ENCODE measurements at places on chromosomes 12 and 14.
A peak's percentile ranks its signal among the peaks of the same experiment; 100 is the strongest.

GRCh38 chr12:44835641-44836379 is 40.3 kb downstream of the NELL2 start:
- DNase-seq = peak; percentile 79

GRCh38 chr12:47026291-47026690 is 53.1 kb upstream of the PCED1B start:
- DNase-seq = no peak

DNA sequence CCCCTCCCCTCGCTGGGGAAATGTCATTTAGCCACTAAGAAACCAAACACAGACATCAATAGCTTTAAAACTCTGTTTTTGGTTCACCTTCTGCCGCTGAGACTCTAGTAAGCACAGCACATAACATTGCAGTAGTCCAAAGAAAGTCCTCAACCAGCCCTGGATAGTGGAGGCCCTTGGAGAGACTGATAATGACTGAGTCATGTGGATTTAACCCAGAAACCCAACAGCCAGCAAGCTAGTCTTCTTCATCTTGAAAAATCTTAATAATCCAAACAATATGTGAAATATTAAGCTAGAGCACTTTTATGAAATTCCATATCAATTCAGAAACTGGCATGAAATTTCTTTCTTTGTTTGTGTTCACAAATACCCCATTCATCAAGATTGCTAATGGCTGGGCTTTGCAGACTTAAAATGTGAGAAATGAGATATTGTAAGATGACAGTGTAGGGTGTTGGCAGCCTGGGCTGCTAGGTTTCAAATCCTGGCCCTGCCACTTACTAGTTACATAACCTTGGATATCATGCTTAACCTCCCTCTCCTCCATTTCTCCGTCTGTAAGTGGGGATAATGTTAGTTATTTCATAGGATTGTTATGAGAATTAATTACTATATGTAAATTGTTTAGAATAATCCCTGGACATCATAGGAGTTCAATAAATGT is 40.1 kb downstream of the RERG start:
- DNase-seq = no peak

DNA sequence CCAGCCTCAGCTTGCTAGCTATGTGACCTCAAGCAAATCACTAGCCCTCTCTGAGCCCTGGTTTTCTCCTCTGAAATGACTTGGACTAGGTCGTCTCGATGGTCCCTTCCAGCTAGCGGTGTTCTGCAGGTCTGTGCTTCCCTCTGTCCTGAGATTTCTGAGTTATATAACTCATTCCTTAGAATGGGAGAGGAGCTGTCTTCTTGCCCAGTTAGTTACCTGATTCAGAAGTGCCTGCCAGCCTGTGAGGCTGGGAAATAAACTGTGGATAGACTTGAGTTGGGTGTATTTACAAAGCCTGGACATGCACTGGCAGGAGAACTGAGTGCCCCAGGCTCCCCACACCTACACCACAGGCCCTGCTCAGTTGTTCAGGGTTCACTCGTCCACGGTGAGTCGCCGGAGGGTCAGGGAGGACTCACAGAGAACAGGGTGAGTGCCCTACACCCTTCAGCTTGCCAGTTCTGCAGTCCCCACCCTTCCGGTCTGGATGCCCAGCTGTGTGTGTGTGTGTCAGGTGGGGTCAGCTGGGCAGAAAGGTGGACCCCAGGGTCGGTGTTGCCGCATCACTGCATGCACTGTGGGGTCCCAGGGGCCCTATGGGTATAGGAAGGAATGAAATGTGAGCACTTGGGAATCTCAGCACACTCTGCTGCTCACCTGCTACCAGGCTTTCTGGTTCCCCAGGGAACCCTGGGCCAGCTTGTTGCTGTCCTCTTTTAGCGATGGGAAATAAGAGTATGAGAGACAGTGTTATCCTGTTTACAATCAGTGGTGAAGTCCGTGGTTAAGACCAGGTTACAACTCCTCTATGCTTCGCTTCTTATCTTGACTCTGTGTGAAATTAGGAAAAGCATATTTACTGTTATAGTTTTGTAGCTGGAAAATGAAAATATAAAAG is 348.2 kb downstream of the DPF3 start:
- DNase-seq = no peak

DNA sequence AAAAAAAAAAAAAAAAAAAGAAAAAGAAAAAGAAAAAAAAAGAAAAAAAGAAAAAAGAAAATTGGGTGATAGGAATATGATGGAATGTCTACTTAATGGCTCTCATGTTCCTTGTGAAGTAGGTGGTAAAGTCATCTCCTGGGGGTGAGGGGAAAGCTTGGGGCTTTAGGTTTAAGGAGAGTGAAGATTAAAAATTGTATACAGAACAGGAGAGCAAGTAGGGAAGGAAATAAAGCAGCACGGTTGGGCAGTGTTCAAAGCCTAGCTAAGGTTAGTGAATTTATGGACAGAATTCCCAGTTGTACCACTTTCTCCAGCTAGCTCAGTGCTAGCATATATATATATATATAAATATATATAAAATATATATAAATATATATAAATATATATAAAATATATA is 40.0 kb upstream of the SLC2A13 start:
- DNase-seq = no peak

DNA sequence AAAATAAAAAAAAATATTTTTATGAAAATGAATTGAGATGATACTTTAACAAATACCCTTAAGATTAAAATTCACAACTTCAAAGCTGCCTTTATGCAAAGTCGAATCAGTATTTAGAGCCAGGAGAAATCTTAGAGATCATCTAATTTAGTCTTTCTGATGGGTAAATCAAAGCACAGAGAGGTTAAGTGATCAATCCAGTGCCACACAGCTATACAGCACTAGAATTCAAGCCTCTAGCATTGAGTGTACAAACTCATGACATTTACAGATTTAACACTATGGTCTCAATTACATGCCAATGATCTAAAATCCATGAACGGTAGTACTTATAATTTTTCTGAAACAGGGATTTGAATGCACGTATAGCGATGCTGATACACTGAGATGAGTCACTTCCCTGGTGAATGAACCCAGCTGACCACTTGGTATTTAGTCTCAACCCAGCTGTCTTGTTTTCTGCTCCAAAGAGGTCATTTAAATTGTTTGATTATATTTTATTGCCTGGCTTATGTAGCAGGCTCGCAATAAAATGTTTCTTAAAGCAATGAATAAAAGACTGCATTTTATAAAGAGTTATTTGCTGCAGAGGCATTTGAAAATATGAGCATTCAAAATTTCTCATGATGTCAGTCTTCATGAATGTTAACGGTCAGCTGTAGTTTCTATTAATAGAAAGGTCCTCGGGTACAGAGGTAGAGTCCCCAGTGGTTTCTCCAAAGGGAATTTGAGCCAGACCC is 152.4 kb upstream of the PRICKLE1 start:
- DNase-seq = no peak

DNA sequence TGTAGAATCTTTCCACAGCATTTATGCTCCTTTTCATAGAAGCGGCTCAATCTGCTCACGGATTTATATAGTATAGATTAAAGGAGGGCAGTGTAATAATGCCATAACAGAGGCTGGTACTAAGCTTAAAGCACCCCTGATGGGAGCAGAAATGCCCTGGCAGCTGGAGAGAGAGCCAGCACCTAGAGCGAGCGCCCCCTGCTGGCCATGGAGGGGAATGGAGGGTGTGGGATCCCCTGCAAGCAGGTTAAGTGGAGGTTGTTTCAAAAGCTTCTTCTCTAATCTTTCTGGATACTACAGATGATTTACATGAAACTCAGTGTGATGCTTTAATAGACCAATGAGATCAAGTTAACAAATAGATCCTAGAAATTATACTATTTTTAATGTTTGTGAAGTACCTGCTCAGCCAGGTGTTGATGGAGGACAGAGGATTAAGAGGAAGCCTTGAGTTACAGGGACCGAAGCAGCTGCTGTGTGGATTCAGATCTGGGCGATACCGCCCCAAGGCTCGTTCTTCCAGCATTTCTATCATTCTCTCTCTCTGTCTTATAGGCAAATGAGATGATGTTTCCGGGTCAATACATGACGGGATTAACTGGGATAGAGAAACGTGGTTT is 1519.3 kb upstream of the TMEM132C start:
- DNase-seq = peak; percentile 56

- DNase-seq = no peak
These were observed 161.9 kb upstream of the PLEKHG7 start for GRCh38 chr12:92540782-92541423.

GRCh38 chr12:108850854-108851573 is 6.4 kb downstream of the SSH1 start:
- DNase-seq = no peak

DNA sequence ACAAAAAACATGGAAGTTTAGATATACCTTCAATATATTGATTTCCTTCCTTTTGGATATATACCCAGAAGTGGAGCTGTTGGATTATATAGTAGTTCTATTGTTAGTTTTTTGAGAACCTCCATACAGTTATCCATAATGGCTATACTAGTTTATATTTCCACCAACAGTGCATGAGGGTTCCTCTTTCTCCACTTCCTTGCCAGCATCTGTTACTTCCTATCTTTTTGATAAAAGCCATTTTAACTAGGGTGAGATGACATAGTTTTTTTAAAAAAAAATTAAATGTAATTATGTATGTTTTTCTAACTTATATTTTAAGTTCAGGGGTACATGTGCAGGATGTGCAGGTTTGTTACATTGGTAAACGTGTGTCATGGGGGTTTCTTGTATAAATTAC is 10.0 kb upstream of the SLC38A4 start:
- no peak for DNase-seq

DNA sequence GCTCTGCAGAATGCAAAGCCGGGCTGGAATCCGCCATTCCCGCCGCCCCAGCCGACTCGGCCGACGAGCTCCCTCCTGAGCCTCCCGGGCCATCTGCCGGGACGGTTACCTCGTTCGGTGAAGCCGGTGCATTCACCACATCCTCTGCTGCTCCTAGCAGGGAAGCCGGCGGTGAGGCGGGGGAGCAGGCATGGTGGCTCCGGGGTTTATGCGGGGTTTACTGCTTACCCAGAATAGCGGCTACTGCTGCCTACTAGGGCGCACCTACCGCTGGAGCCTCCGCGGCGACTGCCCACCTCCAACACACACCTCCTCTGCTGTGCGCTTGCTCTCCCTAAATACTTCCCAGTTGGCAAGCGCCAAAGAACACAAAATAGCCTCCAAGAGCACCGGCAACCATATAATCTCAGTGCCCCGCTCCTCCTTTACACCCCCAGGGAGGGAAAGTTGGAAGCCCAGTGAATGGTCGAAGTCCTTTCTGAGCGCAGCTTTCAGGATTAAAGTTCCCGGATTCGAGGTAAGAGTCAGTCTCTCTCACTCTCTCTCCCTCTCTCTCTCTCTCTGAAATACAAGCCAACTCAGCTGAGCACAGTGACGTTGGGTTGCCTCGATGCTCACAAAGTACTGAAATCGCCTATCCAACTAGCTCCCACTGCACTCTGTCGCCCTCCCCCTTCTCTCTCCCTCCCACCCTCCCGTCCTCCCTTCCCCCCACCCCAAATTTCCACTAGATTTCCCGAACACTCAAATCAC is at the start of gene TBX5:
TBX5 (minus strand) TSS at position 626 of the 753 bp plus-strand sequence. CDS start 2,246 bp downstream, outside the sequence.
- DNase-seq = no peak

- no peak for DNase-seq
These were observed 5.6 kb downstream of the CHFR start for GRCh38 chr12:132881818-132882217.

- no peak for DNase-seq
These were observed 88.8 kb upstream of the ATP2B1 start for GRCh38 chr12:89797436-89797835.

GRCh38 chr14:101595349-101595748 is 34.1 kb downstream of the DIO3 start:
- DNase-seq = no peak

GRCh38 chr12:22209422-22209821 is 125.1 kb downstream of the ST8SIA1 start:
- DNase-seq = no peak

GRCh38 chr12:131620520-131620919 is 90.4 kb upstream of the SFSWAP start:
- no peak for DNase-seq

- DNase-seq = no peak
These were observed 116.3 kb upstream of the VASH1 start for GRCh38 chr14:76644855-76645518.

DNA sequence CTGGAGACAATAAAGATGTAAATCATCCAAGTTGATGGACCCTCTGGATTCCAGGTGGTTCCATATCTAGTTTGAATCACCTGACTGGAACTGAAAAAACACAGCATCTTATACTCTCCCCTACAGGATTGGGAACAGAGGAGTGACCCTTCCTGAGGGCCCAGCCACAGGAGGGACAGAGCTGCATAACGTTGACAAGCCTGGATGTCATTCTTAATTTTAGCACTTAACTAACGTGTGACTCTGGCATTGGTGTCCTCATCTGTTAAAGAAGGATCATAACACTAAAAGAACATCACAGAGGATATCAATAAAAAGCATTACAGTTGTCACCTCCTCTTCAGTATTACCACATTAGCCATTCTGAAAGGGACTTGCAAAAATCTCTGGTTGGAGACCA is 47.7 kb downstream of the STON2 start:
- no peak for DNase-seq

DNA sequence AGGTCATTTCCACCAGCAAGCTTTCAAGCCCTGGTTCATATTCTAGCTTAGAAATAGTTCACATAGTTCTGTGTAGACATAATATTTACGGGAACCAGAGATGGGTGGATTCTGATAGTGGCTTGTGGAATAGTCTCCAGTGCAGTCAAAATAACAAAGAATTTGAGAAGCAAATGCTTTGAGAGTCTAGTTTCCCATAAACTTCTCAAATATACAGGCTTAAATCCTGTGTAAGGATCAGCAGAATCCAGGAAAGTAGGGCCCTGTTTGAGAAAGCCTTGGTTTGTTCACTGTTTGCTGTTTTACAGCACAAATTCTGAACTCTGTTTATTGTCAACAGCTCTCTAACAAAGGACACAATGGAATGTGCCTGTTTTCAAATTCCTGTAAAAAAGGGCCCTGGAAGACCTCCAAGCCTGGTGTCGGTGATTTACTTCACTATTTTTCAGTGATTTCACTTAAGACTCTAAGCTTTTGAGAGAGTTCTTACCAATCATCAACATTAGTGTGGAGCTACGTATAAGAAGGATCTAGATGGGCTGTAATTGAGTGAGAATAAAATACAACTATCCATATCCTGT is 11.4 kb upstream of the FOS start:
- no peak for DNase-seq

DNA sequence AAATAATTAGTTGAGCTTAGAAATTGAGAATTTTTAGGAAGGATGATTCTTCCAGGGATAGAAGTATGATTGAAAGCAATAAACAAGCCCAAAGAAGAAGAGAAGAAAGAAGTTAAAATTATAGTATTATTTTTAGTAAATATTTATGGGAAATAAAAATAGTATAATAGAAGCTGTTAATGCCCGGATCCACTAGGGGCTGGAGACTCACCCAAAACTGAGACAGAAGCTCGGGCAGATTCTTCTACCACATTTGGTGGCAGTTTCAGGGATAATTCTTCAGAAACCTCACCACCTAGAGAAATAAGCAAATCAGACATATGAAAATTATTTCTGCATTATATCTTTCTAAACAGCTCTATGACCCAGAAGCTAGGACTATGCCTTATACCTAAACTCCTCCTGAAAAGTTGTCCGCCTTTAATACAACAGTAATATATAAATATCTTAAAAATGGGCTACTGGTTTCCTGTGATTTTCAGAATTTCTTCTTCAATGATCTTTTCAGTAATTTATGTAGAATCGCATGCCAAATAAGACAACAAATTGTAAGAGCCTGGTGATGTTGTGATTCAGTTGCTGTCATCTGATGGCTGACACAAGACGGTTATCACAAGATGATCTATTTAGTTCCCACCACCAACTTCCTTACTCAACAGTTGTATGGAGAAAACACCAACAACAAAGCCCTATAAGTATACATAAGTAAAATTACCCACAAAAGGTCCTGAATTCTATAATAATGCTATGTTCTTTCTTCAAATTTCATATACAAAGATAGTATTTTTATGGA is 35.6 kb downstream of the A2M start:
- no peak for DNase-seq

Data from CD4-positive, alpha-beta T cell treated with Interleukin-2 at 100 ng/mL for 4 hours (primary cell).